ENCODE measurements at places on chromosomes 2 and 18.

GRCh38 chr2:205717999-205718398, 35.7 kb downstream of the NRP2 start:
- no peak for DNase-seq

DNA sequence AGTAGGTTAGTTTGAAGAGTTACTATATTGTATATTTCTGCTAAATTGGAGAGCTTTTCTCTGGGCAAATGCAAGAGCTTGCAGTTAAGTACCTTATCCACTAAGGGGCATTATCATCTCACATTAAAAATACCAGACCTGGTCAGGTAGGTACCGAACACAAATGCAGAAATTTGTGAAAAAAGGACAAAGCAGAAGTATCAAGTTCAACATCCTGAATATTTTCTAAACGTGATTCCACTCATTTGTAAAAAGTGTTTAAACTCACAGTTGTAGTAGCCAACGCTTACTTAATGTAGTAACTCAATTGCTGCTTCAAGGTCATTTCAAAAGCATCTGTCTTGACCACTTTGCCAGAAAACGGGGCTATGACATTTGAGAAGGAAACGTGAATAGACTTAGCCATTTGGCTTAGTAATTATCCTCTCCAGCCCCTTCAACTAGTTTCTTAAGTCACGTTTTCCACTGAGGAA, 52.1 kb downstream of the CYRIA start:
- no peak for DNase-seq

DNA sequence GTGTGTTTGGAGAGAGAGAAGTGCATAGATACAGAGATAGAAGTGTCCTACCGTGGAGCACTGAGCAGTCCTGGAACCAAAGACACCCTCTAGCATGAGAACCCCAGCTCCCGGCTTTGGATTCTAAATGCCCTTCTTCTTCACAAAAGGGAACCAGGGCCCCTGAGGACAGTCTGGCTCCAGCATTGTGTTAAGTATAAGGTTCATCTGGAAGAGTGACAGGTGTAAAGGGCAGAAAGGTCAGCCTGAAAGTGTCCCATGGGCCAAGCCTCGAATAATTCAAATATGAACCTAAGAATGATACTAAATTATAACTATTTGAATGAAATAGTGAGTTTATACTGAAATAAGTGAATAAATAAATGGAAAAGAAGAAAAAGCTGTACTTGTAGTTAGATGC, 109.7 kb downstream of the SNTG2 start:
- no peak for DNase-seq

GRCh38 chr18:79309614-79310358, 85.9 kb upstream of the NFATC1 start:
- no peak for DNase-seq

GRCh38 chr2:72081451-72081850, 66.2 kb downstream of the CYP26B1 start:
- DNase-seq: no peak

DNA sequence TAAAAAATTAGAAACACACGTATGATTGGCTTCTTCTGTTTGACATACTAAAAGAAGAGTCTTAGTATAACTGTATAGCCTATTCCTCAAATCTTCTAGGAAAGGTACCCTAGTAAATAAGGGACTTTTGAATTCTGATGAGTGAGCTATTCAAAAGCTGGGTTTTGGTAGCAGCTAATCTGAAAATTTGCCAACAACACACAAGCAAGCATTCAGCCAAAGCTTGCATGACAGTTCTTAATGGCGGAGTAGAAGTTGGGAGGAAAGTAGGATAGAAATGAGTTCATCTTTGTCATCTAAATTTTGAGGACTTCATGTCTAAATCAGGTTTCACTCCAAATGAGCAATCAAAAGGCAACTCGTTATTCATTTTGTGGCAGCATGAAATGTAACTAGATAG, 813.0 kb downstream of the MBD2 start:
- no peak for DNase-seq

DNA sequence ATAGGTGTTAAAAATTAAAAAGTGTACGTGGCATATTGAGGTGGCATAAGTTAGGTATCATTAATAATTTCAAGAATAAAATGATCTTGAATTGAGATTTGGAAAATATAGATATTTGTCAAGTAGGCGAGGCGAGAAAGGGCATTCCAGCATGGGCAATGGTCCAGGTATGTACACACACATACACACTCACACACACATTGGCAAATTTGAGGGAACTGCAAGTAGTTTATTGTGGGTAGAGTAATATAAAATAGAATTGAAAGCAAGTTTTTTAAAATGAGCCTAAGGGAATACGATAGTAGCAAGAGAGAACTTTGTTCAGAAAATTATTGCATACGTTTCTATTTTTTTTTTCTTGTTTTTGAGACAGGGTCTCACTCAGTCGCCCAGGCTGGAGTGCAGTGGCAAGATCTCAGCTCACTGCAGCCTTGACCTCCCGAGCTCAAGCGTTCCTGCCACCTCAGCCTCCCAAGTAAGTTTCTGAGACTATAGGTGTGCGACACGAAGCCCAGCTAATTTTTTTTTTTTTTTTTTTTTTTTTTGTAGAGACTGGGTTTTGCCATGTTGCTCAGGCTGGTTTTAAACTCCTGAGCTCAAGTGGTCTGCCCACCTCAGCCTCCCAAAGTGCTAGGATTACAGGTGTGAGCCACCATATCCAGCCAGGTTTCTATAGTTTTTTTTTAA, 96.7 kb upstream of the SLC39A10 start:
- no peak for DNase-seq

DNA sequence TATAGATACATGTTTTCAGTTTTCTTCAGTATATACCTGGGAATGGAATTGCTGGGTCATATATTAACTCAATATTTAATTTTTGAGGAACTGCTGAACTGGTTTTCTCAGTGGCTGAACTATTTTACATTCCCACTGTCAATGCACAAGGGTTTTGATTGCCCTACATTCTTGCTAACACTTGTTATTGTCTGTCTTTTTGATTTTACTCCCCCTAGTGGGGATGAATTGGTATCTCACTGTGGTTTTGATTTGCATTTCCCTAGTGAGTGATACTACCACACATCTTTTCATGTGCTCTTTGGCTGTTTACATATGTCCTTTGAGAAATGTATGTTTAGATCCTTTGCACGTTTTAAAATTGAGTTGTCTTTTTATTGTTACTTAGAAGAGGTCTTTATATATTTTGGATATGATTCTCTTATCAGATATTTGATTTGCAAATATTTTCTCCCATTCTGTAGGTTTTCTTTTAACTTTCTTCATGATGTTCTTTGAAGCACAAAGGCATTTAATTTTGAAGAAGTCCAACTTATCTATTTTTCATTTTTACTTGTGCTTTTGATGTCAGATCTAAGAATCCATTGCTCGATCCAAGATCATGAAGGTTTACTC, 36.2 kb downstream of the ASB1 start:
- DNase-seq: no peak

Data from stimulated activated CD8-positive, alpha-beta memory T cell treated with anti-CD3 and anti-CD28 coated beads, Interleukin-15, amount 100 ng/mL, for 1 hour (primary cell).